ENCODE measurements at places on chromosomes 3 and 15.

DNA sequence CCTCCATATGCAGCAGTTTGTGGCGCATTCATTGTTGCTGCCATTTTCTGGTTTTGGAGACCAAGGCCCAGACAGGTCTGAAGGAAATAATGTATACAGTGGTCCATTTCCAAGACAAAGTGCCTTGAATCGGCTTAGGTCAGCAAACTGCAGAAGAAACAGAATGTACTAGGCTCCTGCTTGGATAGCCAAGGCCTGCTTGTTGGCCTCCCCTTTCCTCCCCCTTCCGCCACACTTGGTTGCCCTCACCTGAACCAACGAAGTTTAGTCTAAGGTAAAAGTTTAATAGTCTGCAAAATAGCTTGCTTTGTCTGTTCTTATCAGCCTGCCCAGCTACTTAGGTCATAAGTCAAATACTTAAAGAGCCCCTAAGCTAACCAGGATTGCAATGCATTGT, 12.0 kb upstream of the RTP3 start:
- DNase-seq: no peak

GRCh38 chr3:179027326-179027900, 44.2 kb downstream of the ZMAT3 start:
- DNase-seq: peak; percentile 85

DNA sequence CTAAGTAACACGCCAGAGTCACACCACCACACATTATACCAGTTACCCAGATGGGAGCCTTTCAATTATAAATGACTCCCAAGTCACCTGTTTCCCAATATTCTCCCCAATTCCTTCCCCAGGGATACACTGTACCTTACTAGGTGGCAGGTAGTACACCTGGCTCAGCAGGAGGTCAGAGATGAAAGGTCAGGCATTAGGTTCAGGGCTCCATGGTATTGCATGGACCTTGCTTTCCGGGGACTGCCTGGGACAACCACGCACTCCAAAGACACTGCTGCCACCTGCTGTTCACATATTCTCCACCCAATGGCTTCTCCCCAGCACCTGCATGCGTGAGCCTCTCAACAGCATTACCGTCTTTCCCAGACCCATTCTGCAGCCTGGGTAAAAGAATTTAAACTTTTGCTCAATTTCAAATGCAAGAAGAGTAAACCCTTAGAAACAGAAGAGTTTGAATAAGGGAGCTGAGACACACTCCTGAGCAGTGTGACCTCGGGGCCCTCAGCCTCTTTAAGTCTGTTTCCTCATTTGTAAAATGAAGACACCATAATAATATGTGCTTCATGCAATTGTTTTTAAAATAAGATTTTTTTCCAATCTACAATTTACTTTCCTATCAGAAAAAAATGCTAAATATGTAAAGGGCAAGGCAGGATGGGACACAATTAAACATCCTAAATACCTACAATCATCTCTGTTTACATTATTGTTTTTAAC, 28.0 kb upstream of the LACTB start:
- DNase-seq: peak; percentile 87

DNA sequence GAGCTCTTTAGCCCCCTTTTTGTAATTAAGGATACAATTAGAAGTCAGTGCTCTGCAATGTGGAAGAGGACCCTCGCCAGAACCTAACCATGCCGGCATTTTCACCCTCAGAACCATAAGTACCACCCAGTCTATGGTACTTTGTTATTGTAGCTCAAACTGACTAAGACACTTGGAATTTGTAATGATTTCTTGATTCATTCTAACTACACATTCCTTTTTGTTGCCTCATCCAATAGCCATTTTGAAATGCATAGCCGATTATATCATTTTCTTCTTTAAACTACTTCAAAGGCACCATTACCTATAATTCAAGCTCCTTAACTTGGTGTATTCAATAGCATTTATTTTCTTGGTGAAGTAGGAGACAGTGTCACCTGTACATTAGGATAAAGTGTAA, 61.4 kb downstream of the GLB1 start:
- DNase-seq: peak; percentile 81

GRCh38 chr3:188006726-188007393, 147.1 kb upstream of the LPP start:
- no peak for DNase-seq

DNA sequence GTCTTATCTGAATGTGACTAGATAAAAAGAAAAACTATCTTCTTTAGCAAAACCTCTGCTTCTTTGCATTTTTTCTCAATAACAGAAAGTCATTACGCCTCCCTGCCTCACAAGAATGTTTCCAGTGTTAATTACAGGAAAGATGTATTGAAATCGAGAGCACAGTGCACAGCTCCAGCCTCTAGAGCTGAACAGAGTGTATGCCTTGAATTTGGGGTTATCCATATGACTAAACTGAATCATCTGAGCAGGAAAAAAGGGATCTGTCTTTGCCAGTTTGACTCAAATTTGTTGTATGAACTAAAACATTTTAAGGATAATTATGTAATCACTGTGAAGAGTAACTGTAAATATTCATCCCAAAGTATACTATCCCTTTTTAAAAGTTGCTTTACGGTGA, 149.1 kb upstream of the CGNL1 start:
- no peak for DNase-seq

GRCh38 chr3:5580826-5581225, 393.3 kb downstream of the EDEM1 start:
- no peak for DNase-seq

DNA sequence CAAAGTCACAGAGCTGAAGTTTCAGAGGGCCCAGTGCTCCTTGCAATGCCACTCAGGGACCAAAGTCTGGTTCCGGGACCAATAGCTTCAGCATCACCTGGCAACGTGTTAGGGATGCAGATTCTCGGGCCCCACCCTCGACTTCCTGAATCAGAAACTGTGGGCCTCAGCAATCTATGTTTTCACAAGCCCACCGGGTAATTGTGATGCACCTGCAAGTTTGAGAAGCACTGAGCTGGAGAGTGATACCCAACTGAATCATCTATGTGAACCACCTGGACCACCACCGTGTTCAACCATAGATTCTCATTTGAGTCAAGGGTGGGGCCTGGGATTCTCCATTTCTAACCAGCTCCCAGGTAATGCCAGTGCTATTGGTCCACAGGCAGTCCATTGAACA, 55.7 kb downstream of the CORO2B start:
- DNase-seq: no peak

DNA sequence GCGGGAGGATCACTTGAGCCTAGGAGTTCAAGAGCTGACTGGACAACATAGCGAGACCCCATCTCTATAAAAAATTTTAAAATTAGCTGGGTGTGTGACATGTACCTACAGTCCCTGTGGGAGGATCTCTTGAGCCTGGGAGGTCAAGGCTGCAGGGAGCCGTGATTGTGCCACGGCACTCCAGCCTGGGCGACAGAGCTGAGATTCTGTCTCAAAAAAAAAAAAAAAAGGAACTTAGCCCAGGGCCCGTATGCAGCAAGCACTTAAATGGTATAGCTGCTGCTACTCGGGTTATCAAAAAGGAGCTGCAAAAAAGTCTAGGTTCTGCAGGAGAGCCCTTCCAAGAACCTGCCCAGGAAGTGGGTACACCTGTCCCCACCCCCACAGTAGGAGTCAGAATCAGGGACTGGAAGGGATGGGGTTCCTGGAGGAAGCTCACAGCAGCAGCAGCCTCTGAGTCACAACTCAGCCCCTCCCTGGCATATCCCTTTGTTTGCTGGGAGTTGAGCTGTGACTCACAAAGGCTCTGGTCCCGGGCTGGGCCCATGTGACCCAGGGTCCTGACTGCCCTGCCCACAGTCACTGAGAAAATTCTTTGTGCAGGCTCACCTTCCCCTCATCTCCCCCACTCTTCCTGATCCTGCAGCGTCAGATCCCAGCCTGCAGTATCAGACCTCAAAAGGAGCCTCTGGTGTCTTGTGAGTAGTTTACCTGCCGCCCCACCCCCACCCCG, at the start of gene SPATA12:
SPATA12 (plus strand) TSS at position 576 of the 733 bp plus-strand sequence. CDS start 13,031 bp downstream, outside the sequence.
- peak; percentile 83 for DNase-seq

- DNase-seq: no peak
Observed at GRCh38 chr3:147425388-147425850, 16.3 kb downstream of the ZIC1 start.

- no peak for DNase-seq
Observed at GRCh38 chr15:86021281-86022264, 58.1 kb upstream of the AGBL1 start.

GRCh38 chr3:134372396-134373270, 1.6 kb downstream of the AMOTL2 start:
- no peak for DNase-seq

GRCh38 chr3:114496021-114496434, 202.2 kb downstream of the TIGIT start:
- peak; percentile 70 for DNase-seq

DNA sequence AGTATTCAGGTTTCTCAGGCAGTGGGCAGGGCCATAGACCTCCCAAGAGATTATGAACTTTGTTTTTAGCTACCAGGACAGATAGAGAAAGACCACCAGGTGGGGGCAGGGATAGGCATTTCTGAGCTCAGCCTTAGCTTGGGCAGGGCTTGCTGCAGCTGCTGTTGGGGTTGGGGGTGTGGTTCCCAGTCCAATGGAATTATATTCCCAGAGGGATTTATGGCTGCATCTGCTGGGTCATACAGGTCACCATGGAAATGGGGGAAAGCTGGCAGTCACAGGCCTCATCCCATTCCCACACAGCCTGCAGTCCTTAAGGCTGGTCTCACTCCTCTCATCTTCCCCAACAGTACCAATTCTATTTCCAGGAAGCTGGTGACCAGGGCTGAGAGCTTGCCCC, 144.6 kb upstream of the ZPLD1 start:
- no peak for DNase-seq

- no peak for DNase-seq
Observed at GRCh38 chr15:70248116-70249025, 150.7 kb upstream of the TLE3 start.

GRCh38 chr3:188937389-188937788, 234.4 kb upstream of the TPRG1 start:
- DNase-seq: no peak
